CD8-positive, alpha-beta memory T cell (primary cell): ENCODE measurements at places on chromosomes 13 and 19. TPM values are rescaled to one million over a fixed set of nuclear protein-coding genes. Genes with fewer than 3 reads are reported as not detected.

The ERVV-1 gene
- total RNA-seq, result not detected

The INAFM1 gene
- 9.3 TPM for total RNA-seq

The PSG2 gene
- not detected for total RNA-seq

DNA sequence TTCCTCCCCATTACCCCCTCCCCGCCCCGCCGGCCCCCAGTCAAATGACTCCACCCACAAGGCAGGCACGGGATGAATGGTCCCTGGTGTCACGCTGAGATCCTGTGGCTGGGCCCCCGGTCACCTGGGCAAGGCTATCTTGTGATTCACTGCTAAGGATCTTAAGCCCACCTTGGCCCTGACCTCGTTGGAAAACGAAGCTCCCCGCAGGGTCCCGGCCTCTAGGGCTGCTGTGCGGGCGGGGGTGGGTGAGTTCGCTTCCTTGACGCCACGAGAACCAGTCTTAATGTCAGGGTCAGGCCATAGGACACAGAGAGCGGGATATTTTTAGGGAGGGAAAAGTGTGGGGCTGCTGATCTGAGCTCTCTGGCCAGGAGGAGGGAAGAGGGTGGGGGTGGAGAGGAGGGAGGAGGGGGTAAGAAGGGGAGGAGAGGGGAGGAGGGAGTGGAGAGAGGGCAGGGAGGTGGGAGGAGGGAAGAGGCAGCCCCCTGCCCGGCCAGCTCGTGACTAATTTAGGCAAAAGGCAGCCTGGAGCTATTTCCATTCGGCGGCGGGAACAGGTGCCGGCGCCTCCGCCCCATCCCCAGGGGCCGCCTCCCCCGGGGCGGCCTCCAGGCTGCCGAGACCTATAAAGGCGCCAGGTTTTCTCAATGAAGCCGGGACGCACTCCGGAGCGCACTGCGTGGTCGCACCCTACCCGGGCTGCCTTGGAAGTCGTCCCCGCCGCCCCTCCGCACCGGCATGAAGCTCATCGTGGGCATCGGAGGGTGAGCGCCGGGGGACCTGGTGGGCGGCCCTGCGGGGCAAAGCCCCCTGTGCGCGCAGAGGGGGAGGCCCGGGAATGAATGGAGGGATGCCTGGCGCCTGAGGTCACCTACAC lies at the start of gene NMRK2:
Gene NMRK2 (plus strand): TSS at position 139 of the 880 bp plus-strand sequence. CDS start 603 bp downstream, at position 742.
- no peaks in the 10 kb centered on the region for H3K4me1 ChIP-seq
- peaks cover 4% of the 10 kb centered on the region for H3K27me3 ChIP-seq
- no peaks in the 10 kb centered on the region for H3K36me3 ChIP-seq
- H3K27ac ChIP-seq, result no peak within 1 kb of the TSS
- DNase-seq, result no peak

- H3K4me1 ChIP-seq, result peaks cover 38% of the 10 kb centered on the region
- no peaks in the 10 kb centered on the region for H3K27me3 ChIP-seq
- no peak for DNase-seq
- H3K36me3 ChIP-seq, result no peaks in the 10 kb centered on the region
Measured at GRCh38 chr19:19403373-19403901, 2.0 kb upstream of the GATAD2A start.

- no peak for DNase-seq
- no peak overlapping the region for H3K27ac ChIP-seq
- H3K36me3 ChIP-seq, result no peaks in the 10 kb centered on the region
- no peak overlapping the region for H3K4me3 ChIP-seq
- H3K4me1 ChIP-seq, result no peaks in the 10 kb centered on the region
- no peaks in the 10 kb centered on the region for H3K27me3 ChIP-seq
Measured at GRCh38 chr13:73283636-73284035, 224.8 kb downstream of the KLF5 start.

DNA sequence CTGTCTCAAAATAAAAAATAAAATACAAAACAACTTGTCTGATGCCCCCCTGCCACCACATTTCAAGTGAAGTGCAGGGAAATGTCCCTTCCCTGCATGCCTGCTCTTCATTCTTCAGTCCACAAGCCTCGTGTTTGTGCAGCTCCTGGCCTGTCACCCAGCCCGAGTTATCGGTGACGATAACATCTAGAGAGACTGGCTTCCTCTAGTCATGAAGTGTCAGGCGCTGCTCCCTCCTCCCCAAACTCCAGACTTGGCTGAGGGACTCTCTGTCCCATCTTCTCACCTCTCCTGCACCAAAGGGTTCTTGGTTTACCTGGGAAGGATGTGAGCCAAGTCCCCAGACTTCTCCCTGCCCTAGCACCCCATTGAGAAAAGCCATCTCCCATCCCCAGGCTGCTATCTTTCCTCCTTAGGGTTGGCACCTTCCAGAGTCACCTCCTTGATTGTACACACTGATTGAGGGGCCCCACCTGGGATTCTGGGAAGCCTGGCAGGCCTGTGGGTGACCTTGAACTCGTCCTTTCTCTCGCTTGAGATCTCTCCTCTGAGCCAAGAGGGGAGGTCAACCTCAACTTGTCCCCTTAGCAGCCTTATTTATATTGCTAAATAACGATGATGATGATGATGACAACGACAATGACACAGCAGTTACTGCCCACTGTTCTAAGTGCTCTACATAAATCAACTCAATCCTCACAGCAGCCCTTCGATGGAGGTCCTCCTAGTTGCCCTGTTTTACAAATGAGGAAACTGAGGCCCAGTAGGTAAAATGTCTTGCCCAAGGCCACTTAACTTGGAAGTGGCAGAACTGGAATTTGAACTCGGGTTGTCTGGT lies 13.1 kb upstream of the PLAUR start:
- no peak overlapping the region for H3K4me3 ChIP-seq
- no peaks in the 10 kb centered on the region for H3K4me1 ChIP-seq
- DNase-seq, result no peak
- no peaks in the 10 kb centered on the region for H3K27me3 ChIP-seq
- no peaks in the 10 kb centered on the region for H3K36me3 ChIP-seq

- H3K36me3 ChIP-seq, result no peaks in the 10 kb centered on the region
- H3K4me1 ChIP-seq, result peaks cover 10% of the 10 kb centered on the region
- no peak for DNase-seq
- no peak overlapping the region for H3K4me3 ChIP-seq
Measured at GRCh38 chr13:74280093-74280794, 146.0 kb upstream of the KLF12 start.

GRCh38 chr13:98350746-98351330 lies 173.8 kb upstream of the RNF113B start:
- no peak overlapping the region for H3K4me3 ChIP-seq
- no peaks in the 10 kb centered on the region for H3K27me3 ChIP-seq
- H3K4me1 ChIP-seq, result no peaks in the 10 kb centered on the region
- H3K27ac ChIP-seq, result no peak overlapping the region
- no peak for DNase-seq
- H3K36me3 ChIP-seq, result no peaks in the 10 kb centered on the region
